Activated CD4-positive, alpha-beta T cell treated with anti-CD3 and anti-CD28 coated beads for 36 hours (primary cell): ENCODE measurements at places on chromosomes 1 and 21.

DNA sequence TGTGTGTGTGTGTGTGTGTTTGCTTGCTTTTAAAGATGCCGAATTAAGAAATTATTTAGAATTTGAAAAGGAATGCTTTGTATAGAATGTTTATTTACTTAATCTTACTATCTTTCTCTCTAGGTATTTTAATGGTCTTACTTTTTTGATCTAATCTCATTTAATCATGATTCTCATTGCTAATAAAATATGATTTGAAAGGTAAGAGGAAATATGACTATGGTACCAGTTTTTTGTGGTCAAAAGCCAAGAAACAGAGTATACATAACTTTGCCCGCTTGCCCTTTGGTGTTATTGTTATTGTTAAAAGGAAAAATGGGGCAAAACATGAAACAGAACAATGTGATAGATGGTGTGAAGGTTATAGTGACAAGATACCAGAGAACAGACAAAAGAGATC is 74.6 kb downstream of the RPS6KC1 start:
- H3K4me1 ChIP-seq, result peaks cover 2% of the 10 kb centered on the region
- H3K36me3 ChIP-seq, result peaks cover 3% of the 10 kb centered on the region
- DNase-seq, result no peak
- no peak overlapping the region for H3K4me3 ChIP-seq
- no peak overlapping the region for H3K27ac ChIP-seq

DNA sequence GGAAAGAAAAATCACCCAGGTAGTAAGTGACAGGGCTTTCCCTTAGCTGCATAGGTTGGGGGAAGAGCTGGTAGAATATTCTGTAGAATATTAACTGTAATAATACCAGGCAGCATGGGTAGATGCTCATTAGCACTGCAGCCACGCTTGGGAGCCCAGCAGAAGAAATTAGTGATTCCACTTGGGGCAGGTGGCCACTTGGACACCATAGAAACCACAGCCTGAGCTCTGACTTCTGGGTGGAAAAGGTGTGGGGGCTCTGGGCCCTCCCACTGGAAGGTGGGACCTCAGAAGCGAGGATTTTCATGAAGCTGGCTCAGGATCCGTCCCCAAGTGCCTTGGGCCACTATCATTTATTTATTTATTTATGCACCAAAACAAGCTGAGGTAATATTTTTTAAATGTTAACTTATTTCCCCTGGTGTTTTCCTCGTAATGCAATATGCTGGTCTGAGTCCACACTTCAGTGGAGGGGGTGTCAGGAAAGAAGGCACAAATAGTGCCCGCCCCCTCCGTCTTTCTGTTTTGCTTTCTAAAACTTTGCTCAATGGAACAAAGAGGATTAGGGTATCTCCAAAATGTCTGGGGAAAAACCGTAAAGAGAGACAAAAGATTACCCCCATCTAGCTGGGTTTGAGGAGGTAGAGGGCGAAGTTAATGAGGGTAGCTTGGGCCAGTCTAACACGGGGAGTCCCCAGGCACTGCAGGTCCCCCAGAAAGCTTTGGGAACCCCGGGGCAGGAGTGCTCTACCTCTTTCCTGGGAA is 75.2 kb upstream of the GADD45A start:
- H3K36me3 ChIP-seq, result no peaks in the 10 kb centered on the region
- no peak overlapping the region for H3K4me3 ChIP-seq
- DNase-seq, result no peak
- H3K27ac ChIP-seq, result no peak overlapping the region
- H3K4me1 ChIP-seq, result peaks cover 5% of the 10 kb centered on the region

DNA sequence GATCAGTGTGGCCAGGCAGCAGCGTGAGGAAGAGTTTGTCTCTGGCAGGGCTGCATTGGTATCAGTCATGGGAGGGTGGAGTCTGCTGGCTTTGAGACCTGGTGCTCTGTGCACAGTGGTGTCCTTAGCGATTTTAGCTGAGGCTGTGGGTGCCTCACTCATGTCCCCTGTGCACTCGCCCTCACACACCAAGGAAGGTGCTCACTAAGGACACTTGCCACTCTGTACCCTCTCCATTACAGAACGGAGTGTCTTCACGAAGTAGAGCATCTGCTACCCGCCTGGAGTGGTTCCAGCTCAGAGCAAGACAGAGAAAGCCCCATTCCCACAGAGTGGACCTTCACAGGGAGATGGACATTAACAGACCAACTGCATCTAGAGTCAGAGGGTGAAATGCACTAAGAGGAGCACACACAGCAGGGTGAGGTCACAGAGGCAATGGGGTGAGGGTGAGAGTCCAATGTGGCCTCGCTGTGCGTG is 117.9 kb downstream of the MATN1 start:
- no peaks in the 10 kb centered on the region for H3K36me3 ChIP-seq
- peaks cover 3% of the 10 kb centered on the region for H3K27me3 ChIP-seq
- H3K4me1 ChIP-seq, result no peaks in the 10 kb centered on the region
- DNase-seq, result no peak
- H3K4me3 ChIP-seq, result no peak overlapping the region
- H3K27ac ChIP-seq, result no peak overlapping the region

GRCh38 chr1:230713138-230713537 is 784 bp downstream of the AGT start:
- H3K27me3 ChIP-seq, result peaks cover 12% of the 10 kb centered on the region
- DNase-seq, result no peak
- no peak overlapping the region for H3K27ac ChIP-seq
- no peaks in the 10 kb centered on the region for H3K36me3 ChIP-seq
- no peak overlapping the region for H3K4me3 ChIP-seq

GRCh38 chr1:36225283-36225899 is 1.1 kb downstream of the THRAP3 start:
- DNase-seq, result no peak
- no peaks in the 10 kb centered on the region for H3K27me3 ChIP-seq
- H3K36me3 ChIP-seq, result peaks cover 31% of the 10 kb centered on the region
- peaks cover 29% of the 10 kb centered on the region for H3K4me1 ChIP-seq
- peak overlapping the region; percentile 100 for H3K27ac ChIP-seq

DNA sequence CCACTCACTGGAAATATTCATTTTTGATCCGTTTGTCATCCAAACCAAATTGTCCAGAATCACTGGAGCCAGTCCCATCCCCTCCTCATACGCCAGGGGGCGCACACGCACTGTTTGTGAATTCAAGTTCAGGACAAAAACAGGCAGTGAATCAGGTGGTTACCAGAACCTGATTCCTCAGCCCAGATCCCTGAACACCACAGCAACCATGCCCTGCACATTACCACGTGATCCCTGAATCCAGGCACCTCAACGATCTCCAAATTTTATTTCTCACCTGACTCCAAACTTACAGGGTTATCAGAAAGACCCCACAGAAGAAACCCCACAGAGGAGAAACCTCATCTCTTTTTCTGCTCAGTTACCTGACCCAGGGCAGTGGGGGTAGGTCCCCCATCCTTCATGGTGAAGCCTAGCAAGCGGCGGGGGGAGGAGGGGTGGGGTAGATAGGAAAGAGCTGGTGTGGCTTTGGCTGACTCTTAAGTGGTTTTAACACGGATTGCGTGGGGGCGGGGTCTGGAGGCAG is 1.4 kb upstream of the PTPRF start:
- no peak overlapping the region for H3K27ac ChIP-seq
- H3K4me1 ChIP-seq, result peaks cover 20% of the 10 kb centered on the region
- no peaks in the 10 kb centered on the region for H3K36me3 ChIP-seq
- peaks cover 37% of the 10 kb centered on the region for H3K27me3 ChIP-seq

- H3K4me3 ChIP-seq, result no peak overlapping the region
- H3K27me3 ChIP-seq, result no peaks in the 10 kb centered on the region
- no peak for DNase-seq
- H3K36me3 ChIP-seq, result peaks cover 62% of the 10 kb centered on the region
- H3K27ac ChIP-seq, result peak overlapping the region; percentile 37
These were observed 18.1 kb downstream of the ARHGEF2 start for GRCh38 chr1:155960081-155960745.

- DNase-seq, result no peak
- no peak overlapping the region for H3K4me3 ChIP-seq
- H3K27ac ChIP-seq, result no peak overlapping the region
- no peaks in the 10 kb centered on the region for H3K4me1 ChIP-seq
These were observed 43.5 kb downstream of the ALPL start for GRCh38 chr1:21552715-21553114.

DNA sequence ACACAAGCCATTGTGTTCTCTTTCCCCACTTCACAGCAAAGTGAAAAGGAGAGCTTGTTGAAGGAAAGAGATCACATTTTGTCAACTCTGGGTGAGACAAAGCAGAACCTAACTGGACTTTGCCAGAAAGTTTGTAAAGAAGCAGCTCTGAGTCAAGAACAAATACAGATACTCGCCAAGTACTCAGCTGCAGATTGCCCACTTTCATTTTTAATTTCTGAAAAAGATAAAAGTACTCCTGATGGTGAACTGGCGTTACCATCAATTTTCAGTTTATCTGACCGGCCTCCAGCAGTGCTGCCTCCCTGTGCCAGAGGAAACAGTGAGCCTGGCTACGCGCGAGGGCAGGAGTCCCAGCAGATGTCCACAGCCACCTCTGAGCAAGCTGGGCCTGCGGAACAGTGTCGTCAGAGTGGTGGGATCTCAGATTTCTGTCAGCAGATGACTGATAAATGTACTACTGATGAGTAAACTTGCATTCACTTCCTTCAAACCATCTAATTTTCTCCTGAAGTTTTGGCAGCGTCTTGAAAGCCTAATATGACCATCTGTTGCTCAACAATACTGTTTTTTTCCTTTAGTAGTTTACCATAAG is 43.7 kb downstream of the BACH1 start:
- peak; percentile 79 for DNase-seq
- peaks cover 42% of the 10 kb centered on the region for H3K4me1 ChIP-seq
- H3K36me3 ChIP-seq, result peaks cover 15% of the 10 kb centered on the region
- no peaks in the 10 kb centered on the region for H3K27me3 ChIP-seq
- H3K27ac ChIP-seq, result peak overlapping the region; percentile 79

DNA sequence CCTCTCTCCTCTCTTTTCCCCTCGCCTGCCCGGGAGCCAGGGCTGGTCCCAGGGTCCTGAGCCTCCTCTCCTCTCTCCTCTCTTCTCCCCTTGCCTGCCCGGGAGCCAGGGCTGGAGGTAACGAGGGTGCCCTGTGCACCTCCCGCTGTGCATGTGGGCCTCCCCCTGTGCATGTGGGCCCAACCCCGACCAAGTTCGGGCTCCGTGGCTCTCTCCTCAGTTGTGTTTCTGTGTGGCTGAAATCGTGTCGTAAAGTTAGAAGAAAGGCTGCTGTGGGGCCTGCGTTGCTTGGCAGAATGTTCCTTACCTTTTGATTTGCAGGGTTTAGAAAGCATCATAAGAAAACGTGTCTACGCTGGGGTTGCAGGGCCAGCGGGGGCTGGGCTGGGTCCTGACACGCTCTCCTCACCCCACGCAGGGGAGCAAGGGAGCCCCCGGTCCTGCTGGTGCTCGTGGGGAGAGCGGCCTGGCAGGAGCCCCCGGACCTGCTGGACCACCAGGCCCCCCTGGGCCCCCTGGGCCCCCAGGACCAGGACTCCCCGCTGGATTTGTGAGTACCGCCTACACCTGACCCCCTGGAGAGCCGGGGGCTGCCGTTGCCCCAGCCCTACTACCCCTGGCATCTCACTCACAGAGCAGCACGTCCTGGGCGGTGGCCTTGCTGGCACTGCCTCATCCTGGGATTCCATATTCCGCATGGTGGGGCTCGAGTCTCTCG is 55.6 kb downstream of the SLC19A1 start:
- H3K4me3 ChIP-seq, result no peak overlapping the region
- no peak for DNase-seq
- peaks cover 4% of the 10 kb centered on the region for H3K36me3 ChIP-seq
- H3K27ac ChIP-seq, result no peak overlapping the region

- H3K36me3 ChIP-seq, result peaks cover 2% of the 10 kb centered on the region
- DNase-seq, result no peak
- peaks cover 36% of the 10 kb centered on the region for H3K4me1 ChIP-seq
- peak overlapping the region; percentile 51 for H3K27ac ChIP-seq
- H3K4me3 ChIP-seq, result no peak overlapping the region
These were observed 29.3 kb downstream of the ATF3 start for GRCh38 chr1:212637902-212638301.

DNA sequence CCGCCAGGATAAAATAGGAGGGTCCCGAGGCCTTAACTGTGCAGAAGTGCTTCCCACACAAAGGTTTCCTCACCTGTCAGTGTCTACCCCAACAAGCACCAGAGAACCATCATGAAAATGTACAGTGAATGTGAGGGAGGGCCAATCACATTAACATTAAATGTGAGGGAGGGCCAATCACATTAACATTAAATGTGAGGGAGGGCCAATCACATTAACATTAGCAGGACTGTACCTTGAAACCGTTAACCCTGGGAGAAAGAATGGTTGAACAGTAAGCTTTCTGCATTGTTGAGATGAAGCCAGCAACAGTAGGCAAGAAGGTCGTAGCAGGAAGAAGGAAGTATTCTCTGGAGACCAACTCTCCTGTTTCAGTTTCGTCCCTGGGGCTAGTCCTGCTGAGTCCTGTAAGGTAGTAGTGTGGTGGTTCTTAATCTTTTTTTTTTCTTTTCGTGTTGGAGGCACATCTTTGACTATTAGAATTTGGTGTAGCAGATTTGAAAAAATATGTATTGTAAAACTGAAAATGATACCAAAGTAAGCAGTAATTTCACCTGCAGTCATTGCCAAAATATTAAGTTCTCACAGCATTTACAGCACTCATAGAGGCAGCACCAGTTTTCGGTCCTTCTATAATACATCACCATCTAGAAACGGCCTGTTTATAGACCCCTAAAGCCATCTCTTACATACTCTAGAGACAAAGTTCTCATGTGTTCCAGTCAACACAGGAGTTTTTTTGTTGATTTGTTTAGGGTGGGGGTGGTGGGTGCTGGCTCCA is 98.6 kb upstream of the PPP2R5A start:
- H3K4me3 ChIP-seq, result no peak overlapping the region
- peaks cover 19% of the 10 kb centered on the region for H3K4me1 ChIP-seq
- H3K36me3 ChIP-seq, result no peaks in the 10 kb centered on the region
- H3K27me3 ChIP-seq, result no peaks in the 10 kb centered on the region

DNA sequence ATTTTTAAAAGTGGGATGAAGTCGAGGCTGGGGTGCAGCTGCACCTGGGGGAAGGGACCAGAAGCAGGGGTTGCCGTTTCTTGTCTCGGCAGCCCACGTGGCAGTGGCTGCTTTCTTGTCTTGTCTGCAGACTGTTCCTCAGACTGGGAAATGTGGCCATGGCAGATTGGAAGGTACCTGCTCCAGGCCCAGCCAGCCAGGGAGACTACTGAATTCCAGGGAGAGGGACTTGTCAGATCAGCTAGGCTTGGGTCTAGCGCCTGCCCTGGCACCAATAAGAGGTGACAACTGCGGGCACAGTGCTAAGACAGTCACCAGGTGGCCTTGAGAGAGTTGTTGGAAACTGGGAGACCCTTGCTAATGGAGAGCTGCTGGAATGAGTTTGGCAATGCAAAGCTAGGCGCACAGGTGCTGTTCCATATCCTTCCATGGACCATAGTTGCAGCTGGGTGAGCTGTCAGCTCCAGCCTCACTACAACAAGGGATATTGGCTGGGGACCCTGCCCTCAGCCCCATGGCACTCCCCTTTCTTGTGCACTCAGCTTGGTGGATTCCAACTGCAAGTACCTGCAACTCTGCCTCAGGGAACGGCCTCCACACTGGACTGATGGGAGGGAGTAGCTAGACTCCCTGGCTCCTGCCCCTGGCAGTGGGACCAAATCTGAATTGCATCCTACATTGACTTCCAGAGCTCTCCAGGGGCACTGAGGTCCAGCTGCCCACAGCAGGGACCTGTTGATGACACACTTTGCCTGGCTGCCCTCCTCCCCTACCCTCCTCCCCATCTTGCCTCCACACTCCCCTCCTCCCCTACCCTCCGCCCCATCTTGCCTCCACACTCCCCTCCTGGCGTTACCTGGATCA is 9.9 kb upstream of the IL22RA1 start:
- DNase-seq, result no peak
- no peak overlapping the region for H3K4me3 ChIP-seq
- peaks cover 5% of the 10 kb centered on the region for H3K36me3 ChIP-seq
- H3K4me1 ChIP-seq, result peaks cover 19% of the 10 kb centered on the region
- no peak overlapping the region for H3K27ac ChIP-seq
